ENCODE measurements at places on chromosomes 4 and X.
A peak's percentile ranks its signal among the peaks of the same experiment; 100 is the strongest.

GRCh38 chrX:11352296-11352741 lies 59.1 kb downstream of the AMELX start:
- DNase-seq, result no peak

GRCh38 chr4:16205298-16206164 lies 20.7 kb downstream of the TAPT1 start:
- no peak for DNase-seq

GRCh38 chr4:132605551-132605950 lies 543.5 kb upstream of the PCDH10 start:
- no peak for DNase-seq

DNA sequence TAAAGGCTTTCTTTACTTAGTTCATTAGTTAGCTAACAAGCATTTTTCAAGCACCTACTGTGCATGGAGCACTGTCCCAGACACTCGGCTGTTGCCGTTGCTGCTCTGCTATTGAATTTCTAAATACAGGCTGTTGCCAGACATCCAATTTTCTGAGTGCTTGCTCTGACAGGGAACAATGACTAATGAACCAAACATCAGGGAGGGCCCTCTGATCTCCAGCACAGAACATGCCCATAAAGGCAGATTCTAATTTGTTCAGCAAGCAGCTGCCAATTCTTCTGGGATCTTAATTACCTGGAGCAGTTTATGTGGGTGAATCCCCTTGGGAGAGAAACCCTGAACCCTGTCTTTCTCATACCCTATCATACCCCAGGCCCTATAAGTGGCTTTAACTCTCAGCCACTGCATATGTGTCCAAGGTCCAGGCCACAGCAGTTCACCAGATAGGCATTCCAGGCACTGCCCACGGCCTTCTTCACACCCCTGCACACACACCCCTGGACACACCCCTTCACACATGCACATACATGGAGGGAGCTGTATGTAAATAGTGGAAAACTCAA lies 27.9 kb downstream of the TSC22D3 start:
- peak; percentile 59 for DNase-seq

- DNase-seq, result no peak
Measured at GRCh38 chr4:62622089-62622488, 1422.0 kb downstream of the ADGRL3 start.

GRCh38 chr4:57139783-57140182 lies 29.6 kb upstream of the IGFBP7 start:
- DNase-seq, result no peak

- no peak for DNase-seq
Measured at GRCh38 chrX:50386520-50386919, 84.1 kb downstream of the DGKK start.

- DNase-seq, result no peak
Measured at GRCh38 chrX:34638116-34638515, 19.0 kb downstream of the TMEM47 start.

DNA sequence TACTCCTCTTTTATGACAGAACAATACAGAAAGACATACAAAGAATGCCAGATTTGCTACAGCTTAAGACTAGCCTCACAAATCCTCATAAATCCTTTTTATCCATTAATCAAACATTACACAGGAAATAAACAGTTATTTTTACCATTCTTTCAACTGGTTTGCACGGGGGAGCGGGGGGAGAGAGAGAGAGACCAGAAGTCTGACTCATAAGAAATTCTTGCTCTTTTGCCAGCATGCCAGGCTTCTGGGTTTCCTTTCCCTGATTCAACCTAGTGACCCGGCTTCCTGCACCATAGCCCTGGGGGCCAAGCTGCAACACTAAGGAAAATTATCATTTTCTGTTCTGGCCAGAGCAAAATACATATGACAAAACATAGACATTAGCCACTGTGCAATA lies 6.8 kb upstream of the RRAGB start:
- DNase-seq, result peak; percentile 13

GRCh38 chr4:177582992-177583391 lies 140.8 kb upstream of the AGA start:
- no peak for DNase-seq

- no peak for DNase-seq
Measured at GRCh38 chrX:42462917-42463316, 315.0 kb downstream of the PPP1R2C start.

- no peak for DNase-seq
Measured at GRCh38 chrX:48560056-48560455, 14.2 kb upstream of the RBM3 start.

DNA sequence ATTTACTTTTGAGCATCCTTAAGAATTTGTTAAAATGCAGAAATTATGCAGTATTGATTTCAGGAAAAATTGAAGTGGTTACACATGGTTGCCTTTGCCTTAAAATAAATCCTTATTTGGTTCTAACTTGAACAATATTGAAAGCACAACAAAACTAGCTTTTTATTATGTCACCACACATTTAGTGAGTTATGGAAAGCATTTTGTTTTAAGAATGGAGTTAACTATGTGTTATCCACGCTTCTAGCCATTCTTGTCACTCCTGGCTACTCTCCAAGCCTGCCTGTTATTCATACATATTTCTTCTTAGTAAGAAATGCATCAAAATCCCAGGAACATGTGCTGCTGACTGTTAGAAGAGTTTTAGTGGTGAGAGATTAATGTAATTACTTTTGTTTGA lies 73.9 kb downstream of the FAT4 start:
- DNase-seq, result no peak

- no peak for DNase-seq
Measured at GRCh38 chr4:20019310-20020015, 232.2 kb upstream of the SLIT2 start.

DNA sequence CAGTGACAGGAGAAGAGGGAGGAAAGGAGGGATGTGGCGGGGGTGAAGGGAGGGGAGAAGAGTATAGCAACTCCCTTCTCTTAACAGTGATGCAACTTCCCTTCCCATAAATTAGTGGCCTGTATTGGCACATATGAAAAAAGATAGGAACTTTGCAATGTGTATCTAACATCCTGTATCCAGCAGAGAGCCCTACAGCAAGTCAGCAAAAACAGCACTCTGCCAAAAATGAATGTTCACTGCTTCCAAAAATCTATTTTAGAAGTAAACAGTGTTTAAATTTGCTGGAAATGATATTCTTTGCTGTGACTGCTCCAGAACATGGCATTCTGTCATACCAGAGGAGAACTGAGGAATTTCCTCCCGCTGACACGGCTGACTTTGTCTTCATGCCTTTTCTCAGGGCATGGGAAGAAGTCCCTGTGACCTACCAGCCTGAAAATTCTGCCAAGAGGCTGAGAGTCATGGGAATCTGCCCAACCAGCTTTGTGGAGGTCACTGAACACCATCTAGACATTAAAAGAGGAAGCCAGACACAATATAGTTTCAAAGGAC lies 343.4 kb upstream of the RASGEF1B start:
- DNase-seq, result no peak

DNA sequence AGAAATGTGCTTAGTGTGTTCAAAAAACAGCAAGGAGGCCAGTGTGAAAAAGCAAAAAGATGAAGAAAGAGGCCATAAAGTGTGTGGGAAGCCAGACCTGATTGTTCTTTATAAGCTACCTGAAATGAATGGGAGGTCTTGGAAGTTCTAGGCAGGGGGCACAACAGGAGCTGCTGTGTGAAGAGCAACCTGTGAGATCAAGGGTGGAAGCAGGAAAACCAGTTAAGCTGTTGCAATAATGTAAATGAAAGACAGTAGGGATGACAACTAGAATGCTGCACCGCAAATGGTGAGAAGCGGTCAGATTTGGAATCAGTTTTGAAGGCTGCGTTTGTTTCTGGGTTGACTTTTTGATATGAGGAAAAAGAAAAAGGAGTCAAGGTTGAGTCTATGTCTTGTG lies 123.5 kb downstream of the TMEM144 start:
- no peak for DNase-seq

DNA sequence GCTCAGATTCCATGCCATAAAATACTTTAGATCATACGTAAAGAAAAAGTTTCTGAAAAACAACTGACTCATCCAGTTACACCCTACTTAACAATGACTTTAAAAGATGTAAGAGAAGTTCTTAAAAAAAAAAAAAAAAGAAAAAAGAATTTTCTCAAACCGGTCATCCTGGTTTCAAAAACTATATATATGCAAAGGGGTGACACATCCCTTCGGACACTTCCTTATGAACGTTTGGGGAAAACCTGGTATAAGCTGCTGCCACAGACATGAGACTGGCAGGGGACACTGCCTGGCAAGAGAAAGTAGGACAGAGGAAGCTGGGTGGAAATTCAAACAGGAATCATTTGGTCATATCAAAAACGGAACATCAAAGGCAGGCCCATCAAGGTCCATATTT lies 81.2 kb upstream of the PRSS48 start:
- DNase-seq, result peak; percentile 26

DNA sequence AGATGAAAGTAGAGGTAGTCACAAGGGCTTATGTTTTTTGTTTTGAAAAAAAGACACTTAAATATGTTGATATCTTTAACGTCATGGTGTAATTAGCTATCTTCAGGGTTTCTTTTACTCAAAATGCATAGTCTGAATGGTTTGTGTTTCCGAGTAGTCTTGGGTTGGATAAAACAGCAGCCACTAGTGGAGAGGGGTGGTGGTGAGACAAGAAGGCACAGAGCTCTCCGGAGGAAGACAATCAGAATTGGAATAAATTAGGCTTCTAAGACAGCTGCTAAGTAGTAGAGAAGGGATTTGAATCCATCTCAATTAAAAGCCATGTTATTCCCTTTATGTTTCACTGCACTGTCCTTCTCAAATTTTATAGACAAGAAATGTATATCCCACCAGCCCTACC lies 240.4 kb upstream of the VEGFC start:
- no peak for DNase-seq

DNA sequence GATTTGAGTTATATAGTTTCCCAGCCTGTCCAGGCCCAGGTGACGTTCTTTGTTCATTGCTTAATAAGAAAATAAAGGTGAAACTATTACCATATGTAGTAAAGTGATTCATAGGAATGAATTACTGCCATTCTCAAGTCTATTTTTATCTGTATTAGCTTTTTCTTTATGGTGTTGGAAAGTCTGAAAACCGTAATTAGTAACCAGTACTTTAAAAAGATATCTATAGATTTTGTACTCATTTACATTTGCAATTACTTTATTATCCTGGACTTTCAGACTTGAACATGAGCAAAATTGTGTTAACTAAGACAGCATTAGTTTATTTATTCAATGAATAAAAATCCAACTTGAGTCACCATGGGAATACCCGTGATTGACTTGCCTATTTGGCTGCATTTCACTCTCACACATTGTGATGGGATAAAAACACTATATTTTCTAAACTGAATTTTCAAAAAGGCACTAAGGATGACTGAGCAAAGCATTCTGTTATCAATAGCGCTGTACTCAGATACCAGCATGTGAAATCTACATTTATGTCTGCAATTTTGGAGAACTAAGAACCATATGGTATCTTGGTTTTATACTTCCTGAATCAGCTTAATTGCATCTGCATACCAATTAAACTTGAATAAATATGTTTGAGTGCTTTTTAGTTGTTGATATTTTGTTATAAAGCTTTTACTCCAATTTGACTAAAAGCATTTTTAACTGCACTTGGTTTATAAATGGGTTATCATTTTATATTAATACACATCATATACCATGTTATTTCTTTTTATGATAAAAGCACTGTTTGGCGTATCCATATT lies 154.6 kb downstream of the CCSER1 start:
- no peak for DNase-seq

- DNase-seq, result no peak
Measured at GRCh38 chr4:99054428-99054994, 34.1 kb downstream of the ADH5 start.

DNA sequence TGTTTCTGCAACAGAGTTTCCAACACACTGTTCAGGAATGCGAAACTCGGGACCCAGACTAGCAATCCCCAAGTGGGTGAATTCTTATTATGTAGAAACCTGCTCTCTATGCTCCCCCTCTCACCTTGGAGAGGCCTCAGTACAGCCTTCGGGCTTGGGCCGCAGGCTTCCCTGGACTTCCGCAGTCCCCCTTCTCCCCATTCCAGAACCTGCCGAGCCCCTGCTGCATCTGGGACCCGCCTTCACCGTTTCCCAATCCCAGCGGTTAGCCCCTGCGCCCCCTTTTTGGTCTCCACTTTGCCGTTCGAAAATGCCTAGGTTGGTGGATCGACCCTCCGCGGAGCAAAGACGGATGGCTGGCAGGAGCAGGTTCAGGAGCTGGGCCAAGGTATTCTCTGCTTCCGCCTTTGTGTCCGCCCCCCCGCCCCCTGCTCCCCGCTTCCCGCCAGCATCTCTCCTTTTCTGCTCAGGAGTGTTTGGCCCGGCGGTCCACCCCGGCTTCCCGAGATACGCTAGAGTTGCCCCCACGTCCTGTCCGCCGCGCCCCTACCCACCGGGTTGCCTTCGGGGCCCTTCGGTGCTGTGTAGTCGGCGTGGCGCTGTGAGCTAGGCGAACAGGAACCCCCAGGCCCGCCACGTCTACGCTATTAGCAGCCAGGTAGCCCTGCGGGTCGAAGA lies 11.5 kb downstream of the HAND2 start:
- no peak for DNase-seq

DNA sequence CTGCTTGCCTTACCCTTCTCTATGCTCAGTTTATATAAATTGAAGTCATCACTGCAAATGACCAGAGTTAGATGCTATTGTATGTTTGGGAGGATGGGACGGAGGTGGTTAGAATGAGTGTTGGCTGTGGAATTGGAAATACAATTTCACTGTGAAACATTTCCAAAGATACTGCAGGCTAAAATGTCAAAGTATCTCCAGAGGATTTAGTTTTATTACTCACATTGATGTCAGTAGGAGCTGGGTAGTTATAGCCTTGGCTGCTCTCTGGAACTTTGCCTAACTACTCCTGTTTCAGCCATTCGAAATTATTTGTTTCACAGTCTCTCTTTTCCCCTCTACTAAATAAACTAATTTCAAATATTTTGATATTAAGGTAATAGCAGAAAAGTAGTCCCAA lies 92.6 kb upstream of the PPP3CA start:
- peak; percentile 10 for DNase-seq

DNA sequence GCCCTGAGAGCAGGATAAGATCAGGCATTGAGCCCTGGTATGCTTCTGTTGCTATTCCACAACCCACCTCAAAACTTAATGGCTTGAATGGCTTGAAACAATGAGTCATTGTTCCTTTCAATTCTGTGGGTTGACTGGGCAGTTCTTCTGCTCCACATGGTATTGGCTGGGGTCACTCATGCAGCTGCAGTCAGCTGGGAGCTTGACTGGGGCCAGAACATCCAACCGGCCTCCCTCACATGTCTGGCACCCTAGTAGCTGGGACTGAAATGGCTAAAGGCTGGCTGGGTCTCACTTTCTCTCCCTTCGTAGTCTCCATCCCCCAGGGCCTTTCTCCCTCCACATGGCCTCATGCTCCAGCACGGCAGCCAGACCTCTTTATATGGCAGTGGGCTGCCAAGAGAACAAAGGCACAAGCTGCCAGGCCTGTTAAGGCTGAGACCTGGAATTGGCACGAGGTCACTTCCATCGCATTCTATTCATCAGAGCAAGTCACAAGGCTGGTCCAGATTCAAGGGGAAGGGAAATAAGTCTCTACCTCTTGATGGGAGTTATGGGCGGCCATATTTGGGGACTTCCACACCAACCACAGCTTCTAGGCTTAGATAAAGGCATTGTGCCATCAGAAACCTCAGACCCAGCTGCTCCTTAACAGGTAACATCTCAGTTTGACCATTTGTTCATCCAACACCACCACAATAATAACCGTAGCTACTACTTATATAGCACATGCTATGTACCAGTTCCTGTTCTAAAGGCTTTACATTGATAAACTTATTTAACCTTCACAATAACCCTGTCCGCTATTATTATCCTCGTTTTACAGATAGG lies 159.7 kb upstream of the ATP6AP2 start:
- DNase-seq, result no peak

Data from AG08396 (cell line).